T-helper 17 cell (primary cell): ENCODE measurements at places on chromosomes 3 and 15.

DNA sequence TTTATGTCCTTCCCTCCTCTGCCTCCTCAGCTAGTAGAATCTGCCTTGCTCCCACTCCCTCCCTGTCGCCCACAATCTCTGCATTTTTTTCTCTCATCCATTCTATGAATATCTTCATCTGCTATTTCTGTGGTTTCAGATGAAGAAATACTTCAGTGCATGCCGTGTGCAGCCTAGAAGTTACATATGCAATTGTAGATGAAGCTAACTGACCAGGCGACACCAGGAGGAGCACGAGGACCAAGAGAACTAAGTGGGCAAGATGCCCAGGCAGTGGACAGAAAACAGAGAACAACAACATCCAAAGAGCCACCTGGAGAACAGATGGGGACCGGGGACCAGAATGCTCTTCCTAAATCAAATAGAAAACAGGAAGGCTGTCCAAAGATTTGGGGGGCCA lies 121.4 kb upstream of the ATP11B start:
- H3K4me1 ChIP-seq: no peaks in the 10 kb centered on the region
- H3K4me3 ChIP-seq: no peak overlapping the region
- H3K27ac ChIP-seq: no peak overlapping the region
- no peak for DNase-seq
- no peaks in the 10 kb centered on the region for H3K36me3 ChIP-seq
- H3K27me3 ChIP-seq: peaks cover 48% of the 10 kb centered on the region

DNA sequence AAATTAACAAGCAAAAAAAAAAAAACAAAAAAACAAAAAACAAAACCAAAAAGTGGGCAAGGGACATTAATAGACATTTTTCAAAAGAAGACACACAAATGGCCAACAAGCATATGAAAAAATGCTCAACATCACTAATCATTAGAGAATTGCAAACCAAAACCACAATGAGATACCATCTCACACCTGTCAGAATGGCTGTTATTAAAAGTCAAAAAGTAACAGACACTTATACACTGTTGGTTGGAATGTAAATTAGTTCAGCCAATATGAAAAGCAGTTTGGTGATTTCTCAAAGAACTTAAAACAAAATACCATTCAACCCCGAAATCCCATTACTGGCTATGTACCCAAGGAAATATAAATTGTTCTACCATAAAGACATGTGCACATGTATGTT lies 222.4 kb upstream of the CD96 start:
- no peaks in the 10 kb centered on the region for H3K27me3 ChIP-seq
- H3K27ac ChIP-seq: no peak overlapping the region
- peaks cover 17% of the 10 kb centered on the region for H3K4me1 ChIP-seq
- no peak for DNase-seq
- peaks cover under 1% of the 10 kb centered on the region for H3K36me3 ChIP-seq

DNA sequence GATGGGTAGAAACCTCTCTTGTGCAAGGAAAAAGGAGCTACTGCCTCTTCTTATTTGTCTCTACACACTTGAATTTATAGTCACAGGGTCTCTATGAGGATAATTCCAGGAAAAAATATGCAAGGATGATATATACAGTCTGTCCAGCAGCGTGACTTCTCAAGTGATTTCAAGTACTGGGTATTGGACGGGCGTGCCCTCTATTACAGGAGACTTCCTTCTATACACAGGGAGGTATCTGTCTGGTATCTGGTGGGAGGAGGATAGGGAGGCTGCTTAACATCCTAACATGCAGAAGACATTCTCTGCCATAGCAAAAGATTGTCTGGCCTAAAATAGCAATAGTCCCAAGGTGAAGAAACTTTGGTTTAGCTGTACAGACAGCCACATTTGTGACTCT lies 146.1 kb downstream of the TPRG1 start:
- H3K27ac ChIP-seq: no peak overlapping the region
- no peak overlapping the region for H3K4me3 ChIP-seq
- no peak for DNase-seq
- H3K4me1 ChIP-seq: peaks cover 12% of the 10 kb centered on the region

- no peaks in the 10 kb centered on the region for H3K27me3 ChIP-seq
- no peaks in the 10 kb centered on the region for H3K4me1 ChIP-seq
- H3K36me3 ChIP-seq: no peaks in the 10 kb centered on the region
- H3K4me3 ChIP-seq: no peak overlapping the region
- no peak overlapping the region for H3K27ac ChIP-seq
These were observed 78.6 kb downstream of the SNRK start for GRCh38 chr3:43364926-43365325.

DNA sequence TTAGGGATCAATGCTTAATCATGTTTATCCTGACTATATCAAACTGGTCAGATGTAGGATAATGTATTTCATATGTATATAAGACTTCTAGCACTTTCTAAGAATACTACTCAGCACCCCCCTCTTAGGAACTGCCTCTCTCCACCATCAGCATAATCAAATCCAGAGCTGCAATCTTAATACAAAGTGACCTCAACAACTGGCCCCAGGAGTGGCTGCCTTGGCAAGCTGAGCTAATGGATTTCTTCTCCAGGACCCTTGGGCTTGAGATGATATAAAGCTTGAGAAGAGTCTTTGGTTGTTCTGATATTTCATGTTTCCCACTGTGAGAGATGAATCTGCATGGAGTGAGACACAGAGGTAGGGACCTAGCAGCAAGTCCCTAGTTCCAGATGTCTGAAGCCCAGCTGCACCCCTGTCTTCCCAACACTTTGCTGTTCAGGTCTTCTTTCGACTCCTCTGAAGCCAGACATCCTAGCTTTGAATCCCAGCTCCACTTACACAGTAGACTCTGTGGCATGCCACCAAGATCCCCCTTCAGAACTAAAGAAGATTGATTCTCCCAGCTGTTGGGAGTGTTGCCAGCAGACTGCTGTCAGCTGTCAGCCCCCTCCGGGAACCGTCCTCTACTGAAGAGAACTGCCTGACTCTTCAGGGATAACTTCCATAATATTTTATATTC lies 309.3 kb upstream of the UBE2E2 start:
- no peaks in the 10 kb centered on the region for H3K27me3 ChIP-seq
- H3K4me1 ChIP-seq: no peaks in the 10 kb centered on the region
- DNase-seq: no peak
- H3K36me3 ChIP-seq: no peaks in the 10 kb centered on the region
- no peak overlapping the region for H3K27ac ChIP-seq

GRCh38 chr15:51328926-51329325 lies 9.5 kb downstream of the CYP19A1 start:
- H3K27me3 ChIP-seq: peaks cover 8% of the 10 kb centered on the region
- H3K4me1 ChIP-seq: no peaks in the 10 kb centered on the region
- no peak for DNase-seq
- no peaks in the 10 kb centered on the region for H3K36me3 ChIP-seq

DNA sequence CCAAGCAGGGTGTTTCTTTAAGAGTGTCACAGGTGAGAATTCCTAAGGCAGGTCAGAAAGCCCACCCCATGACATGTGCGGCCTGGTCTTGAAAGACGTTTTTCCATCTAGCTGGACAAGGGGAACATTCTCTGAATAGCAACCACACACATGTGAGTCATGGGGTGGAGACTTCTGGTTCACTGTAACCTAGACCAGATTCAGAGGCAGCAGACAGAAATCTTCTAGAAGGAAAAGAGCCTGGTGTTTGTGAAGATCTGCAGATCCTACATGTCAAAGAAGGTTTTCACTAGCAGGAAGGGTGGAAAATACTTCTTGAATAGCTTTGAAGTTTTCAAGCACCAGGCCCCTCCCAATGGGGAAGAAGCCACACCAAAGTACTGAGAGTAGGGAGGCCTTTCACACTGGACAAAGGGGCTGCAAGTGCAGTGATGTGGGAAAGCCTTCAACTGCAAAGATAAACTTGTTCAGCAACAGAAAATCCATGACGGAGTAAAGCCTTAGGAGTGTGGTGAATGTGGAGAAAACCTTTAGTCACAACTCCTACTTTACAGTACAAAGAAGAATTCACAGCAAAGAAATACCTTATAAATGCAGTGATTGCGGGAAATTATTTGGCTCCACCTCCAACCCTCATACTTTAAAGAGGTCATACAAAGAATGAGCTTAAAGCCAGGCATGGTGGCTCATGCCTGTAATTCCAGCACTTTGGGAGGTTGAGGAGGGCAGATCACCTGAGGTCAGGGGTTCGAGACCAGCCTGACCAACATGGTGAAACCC lies 17.6 kb downstream of the ADAM10 start:
- H3K27me3 ChIP-seq: no peaks in the 10 kb centered on the region
- no peaks in the 10 kb centered on the region for H3K36me3 ChIP-seq
- no peak for DNase-seq
- peak overlapping the region; percentile 59 for H3K27ac ChIP-seq

DNA sequence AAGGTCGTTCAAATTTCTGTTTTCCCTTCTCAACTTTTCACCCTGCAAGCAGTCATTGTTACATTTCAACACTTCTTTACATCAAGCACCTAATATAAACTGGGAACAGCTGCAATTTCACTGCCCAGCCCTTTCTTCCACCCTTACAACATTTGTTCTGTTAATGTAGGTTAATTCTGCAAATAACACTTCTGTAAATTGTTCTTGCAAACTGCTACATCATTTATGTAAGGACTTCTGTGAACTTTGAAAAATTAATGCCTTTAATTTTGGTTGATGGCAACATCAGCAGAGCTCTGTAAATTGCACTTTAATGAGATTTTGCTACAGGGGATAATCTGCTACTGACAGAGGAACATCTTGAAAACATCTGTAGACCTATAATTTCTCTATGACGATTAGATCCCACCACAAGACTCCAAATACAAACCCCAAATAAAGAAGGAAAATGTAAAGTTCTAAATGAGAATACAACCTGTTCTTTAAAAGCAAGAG lies 93.5 kb downstream of the ZIC4 start:
- H3K27ac ChIP-seq: no peak overlapping the region
- no peaks in the 10 kb centered on the region for H3K27me3 ChIP-seq
- H3K4me1 ChIP-seq: no peaks in the 10 kb centered on the region
- DNase-seq: no peak
- no peak overlapping the region for H3K4me3 ChIP-seq

GRCh38 chr3:196097373-196098154 lies 15.7 kb upstream of the TFRC start:
- H3K4me1 ChIP-seq: peaks cover 4% of the 10 kb centered on the region
- peak overlapping the region; percentile 64 for H3K27ac ChIP-seq
- DNase-seq: no peak
- H3K27me3 ChIP-seq: no peaks in the 10 kb centered on the region
- no peak overlapping the region for H3K4me3 ChIP-seq

DNA sequence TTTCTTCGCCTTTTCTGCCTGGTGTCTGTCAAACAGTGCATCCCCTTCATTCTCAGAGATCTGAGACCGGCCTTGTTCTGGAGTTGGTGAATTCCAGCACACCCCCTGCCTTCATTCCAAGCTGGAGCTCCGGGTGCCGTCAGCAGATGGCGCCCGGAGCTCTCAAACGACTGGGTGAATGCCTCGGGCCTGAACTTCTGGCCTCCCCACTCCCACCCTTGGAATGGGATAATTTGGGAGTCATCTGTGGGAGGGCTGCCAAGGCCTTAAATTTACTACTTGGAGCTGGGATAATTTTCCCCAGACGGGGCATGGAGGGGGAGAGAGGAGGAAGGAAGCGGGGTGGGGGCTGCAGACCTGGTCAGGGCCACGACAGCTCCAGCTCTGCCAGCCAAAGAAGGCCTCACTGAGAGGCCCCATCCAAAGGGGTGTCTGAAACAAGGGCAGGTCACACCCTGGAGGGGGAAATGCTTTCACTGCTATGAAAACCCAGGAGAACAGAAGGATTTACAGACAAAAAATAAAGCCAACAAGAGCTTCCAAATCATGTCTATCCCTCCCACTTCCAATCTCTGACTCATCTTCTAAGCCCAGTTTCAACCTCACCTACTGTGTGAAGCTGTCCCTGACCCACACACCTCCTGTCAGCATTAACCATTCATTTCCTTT lies 187.9 kb downstream of the OPA1 start:
- H3K36me3 ChIP-seq: peaks cover 6% of the 10 kb centered on the region
- no peak overlapping the region for H3K27ac ChIP-seq
- peaks cover 11% of the 10 kb centered on the region for H3K4me1 ChIP-seq
